CD8-positive, alpha-beta memory T cell (primary cell): ENCODE measurements at places on chromosomes 5 and 9.

DNA sequence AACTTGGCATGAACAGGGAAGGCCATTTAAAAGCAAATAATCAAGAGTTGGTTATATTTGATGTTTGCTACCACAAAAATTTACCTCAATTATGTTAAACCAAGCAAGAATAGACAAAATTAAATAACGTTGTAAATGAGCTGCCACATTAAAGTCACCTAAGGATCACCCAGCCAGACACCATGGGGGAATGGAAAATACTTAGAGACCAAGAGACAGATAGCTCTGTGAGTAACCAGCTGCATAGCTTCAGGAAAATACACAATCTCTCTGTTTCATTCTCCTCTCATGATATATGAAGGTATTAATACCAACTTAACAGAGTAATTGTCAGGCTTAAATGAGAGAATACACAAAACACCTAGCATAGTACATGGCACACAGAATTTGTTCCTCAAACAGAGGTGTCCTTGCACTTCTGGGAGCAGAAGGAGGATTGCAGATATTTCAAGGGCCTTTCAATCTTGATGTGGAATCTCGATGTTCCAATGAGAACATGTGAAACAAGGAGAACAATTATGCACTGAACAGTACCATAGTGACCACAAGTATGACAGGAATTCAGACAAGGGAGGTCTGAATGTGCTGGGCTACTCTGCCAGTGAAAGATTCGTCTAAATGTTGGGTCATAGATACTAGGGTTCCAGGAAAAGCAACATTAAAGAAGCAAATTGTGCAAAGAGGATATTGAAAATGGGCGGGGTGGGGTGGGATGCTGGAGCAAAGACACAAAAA, 18.6 kb downstream of the JAKMIP2 start:
- DNase-seq: no peak

GRCh38 chr5:107378218-107378899, 292.4 kb downstream of the EFNA5 start:
- DNase-seq: no peak

DNA sequence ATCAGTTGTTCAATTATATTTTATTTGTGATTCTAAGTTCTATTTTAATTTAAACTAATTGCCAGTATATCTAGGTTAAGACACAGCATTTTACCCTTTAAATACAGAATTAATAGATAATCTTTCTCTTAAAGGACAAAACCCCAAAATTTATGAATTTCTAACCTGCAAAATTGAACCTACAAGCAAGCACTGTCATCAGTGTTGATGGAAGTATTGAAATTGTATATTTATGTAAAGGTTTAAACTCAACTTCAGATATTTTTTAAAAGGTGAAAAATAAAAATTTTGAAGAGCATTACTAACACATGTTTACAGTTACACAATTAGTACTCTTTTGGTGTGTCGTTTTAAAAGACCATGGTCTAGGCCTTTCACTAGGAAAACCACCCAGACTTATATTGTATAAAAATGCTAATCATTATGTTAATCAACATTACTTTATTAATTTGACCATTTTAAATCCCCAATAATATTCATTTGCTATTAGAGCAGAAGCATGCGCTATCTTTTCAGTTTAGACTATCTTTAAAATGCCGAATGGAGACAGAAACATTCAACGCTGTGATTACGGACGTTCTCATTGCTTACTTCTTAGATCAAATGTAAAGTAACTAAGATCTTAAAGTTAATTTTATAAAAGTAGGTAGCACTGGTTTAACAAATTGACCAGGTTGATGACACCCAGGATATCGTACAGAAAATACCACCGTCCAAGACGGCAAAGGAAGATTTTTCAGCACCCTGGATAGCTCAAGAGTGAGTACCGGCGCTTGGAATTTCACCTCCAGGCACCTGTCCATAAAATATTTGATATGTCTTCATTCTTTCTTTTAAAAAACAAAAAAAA, 3.2 kb downstream of the OTP start:
- no peak for DNase-seq

DNA sequence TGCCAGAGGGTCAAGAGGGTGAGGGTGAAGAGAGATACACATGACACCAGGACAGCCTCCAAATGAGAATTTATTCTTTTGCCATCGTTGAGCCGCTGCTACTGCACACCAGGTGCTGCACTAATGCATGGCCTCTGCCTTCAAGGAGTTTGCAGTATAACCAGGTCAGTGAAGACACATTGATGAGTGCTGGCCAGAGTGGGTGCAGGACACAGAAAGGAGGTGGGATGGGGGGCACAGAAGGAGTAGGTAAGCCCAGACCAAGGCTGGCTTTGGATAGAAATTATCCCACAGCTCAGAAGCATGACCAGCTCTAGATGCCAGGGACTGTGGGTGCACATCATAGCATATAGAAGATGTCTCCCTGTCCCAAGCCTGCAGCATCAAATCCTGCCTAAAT, 38.0 kb downstream of the FOXI1 start:
- no peak for DNase-seq

- no peak for DNase-seq
Measured at GRCh38 chr5:76642390-76643040, 19.3 kb upstream of the F2RL2 start.

DNA sequence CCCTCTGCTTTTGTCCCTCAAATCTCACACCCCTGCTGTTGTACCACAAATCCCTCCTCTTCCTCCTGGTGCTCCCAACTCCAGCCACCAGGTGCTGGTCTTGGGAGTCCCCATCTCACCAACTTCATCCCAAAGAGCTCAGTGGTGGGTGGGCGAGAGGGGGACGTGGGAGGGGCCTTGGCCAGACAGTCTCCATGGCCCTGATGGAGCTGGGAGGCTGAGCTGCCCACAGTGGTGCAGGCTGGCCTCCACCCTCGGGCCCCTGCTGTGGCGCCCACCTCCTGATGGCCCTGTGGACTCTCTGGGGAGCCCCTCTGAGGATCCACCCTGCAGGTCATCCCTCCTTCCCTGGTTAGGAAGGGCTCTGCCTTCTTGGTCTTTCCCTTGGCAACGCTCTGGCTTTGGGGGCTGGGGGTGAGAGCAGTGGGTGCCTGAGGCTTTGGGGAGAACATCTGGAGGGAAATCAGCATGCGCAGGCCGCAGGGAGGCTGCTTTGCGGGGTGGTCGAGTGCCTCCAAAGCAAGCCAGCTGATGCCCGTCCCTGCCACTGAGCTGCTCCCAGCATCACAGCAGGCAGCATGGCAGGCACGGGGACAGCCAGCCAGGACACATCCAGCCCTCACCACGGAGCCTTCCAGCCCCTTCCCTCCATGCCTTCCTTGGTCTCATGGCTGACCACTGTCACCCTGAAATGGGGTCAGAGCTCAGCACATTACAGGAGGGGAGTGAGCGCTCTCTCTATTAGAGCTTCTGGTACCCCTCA, 7.6 kb upstream of the FAM163B start:
- DNase-seq: no peak

- DNase-seq: no peak
Measured at GRCh38 chr9:98240475-98240874, 15.0 kb downstream of the TBC1D2 start.

DNA sequence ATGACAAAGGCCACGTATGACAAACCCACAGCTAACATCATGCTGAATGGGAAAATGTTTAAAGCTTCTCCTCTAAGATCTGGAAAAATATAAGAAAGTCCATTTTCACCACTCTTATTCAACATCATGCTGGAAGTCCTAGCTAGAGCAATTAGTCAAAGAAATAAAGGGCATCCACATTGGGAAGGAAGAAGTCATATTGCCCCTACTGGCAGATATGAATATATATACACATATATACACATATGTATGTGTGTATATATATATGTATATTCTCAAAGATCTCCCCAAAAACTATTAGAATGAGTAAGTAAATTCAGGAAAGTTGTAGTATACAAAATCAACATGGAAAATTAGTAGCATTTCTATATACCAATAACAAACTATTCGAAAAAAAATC, 17.1 kb downstream of the APBA1 start:
- no peak for DNase-seq

- no peak for DNase-seq
Measured at GRCh38 chr5:152631221-152631620, 226.1 kb upstream of the NMUR2 start.

DNA sequence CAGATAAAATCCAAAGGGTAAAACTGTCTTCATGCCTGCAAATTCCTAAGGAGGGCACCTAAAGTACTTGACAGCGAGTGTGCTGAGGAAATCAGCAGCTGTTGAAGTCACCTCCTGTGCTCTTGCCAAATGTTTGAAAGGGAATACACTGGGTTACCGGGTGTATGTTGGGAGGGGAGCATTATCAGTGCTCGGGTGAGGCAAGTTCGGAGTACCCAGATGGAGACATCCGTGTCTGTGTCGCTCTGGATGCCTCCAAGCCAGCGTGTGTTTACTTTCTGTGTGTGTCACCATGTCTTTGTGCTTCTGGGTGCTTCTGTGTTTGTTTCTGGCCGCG, 727 bp upstream of the ADRB2 start:
- no peak for DNase-seq

GRCh38 chr9:105510024-105510423, 47.9 kb upstream of the FKTN start:
- no peak for DNase-seq

DNA sequence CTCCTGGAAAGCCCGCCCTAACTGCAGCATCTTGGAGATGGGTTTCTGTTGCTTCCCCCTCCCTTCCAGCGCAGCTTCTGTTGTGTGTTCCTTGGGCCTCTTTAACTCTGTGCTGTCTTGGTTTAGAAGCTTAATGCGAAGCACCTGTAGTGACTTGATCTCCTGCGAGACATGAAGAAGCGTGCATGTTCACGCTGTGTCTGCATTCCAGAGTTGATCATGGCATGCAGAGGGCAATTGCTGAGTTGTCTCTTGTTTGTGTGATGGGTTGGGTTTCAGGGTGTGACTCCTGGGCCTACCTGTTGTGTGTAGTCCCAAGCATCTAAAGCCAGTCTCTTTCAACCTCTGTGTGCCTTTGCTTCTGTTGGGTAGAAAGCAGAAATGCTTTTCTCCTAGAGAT, 155.6 kb downstream of the SMARCA2 start:
- no peak for DNase-seq

- peak; percentile 45 for DNase-seq
Measured at GRCh38 chr5:42583322-42583721, 160.1 kb downstream of the GHR start.

DNA sequence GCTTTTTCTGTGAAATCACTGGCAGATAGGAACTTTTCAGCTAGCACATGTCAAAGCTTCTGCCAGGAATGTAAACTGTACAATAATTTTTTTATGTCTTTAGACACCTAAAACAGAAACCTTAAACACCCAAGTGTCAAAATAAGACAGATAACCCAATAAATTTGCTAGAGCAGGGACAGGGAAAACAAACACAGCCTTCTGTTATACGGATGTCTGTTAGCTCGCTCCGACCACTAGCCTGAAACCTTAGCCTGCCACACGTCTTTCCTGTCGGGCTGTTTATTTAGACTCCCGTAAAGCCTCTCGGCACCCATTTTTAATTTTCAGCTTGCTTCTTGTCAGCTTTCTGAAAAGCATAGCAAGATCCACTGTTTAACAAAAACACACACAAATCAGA, 355.4 kb upstream of the SLC24A2 start:
- no peak for DNase-seq

DNA sequence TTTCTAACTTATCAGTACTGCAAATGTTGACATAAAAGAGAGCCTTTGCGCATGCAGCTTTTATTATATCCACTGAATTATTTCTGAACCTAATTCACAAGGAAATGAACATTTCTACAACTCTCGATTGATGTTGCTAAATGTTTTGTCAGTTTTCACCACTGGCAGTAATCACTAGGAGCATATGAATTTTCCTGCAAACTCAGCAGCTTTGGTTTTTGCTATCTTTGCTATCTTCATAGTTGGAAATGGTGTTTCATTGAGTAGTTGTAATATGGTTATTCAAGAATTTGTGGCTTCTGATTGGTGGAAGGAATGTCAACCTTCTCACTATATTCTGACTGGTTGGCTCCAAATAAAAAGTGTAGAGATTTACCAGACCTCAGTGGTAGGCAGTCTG, 8.9 kb upstream of the SHC3 start:
- no peak for DNase-seq

DNA sequence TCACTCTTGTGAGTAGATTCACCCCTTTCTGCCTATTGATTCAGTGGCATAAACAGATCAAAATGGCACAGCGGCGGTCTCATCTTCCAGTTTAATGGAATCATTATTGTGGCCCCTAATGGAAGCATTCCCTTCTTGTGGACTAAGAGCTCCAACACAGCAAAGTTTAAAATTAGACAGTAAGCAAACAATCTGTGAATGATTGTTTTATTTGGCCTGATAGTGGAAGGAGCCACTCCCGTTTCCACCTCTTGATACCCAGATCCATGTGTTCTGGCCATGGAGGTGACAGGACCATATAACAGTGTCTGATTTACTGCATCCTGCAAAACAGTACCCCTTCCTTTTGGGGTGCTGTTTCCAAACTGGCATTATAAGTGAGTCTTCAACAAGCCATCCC, 41.2 kb upstream of the BARX1 start:
- no peak for DNase-seq

GRCh38 chr5:126368239-126368812, 54.9 kb upstream of the GRAMD2B start:
- DNase-seq: no peak

DNA sequence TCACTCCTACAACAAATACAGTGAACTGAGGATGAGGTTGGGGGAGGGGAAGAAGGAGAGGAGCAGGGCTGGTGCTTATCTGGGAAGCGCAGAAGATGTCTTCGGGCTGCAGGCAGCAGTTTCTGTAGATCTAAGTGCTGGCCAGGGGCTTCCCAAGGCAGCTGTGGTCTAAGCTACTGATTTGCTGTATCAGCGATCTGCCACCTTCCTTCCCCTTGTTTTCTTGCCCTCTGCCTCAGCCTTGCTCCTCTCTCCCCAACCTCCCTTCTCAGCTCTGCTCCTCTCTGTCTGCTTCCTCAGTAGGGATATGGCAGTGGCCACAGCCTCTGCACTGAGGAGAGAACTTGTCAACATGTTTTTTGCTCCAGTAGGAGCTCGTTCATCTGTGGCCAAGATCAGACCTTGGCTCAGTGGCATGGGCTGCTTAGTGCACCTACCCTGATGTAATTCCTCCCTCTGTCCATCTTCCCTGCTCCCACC, 42.8 kb upstream of the IL6ST start:
- DNase-seq: no peak

DNA sequence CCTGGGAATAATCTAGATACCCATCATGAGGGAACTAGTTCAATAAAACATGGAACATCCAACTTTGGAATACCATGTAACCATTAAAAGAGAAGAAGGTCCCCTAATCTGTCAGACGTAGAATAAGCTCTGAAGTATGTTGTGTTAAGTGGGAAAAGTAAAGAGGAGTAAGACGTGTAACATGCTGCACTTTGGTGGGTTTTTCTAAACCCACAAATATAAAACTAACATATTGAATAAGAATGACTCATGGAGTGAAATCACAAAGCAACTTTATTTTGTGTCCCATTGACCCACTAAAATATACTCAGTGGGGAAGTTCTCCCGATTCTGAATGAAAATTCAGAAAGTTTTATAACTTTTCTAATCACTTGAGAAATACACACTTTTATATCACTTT, 67.9 kb upstream of the PIK3R1 start:
- no peak for DNase-seq

- DNase-seq: no peak
Measured at GRCh38 chr9:115766370-115766955, 387.1 kb upstream of the PAPPA start.

- DNase-seq: no peak
Measured at GRCh38 chr5:153460421-153460820, 30.0 kb upstream of the GRIA1 start.
